Skin of body (tissue), 3 donors: ENCODE measurements at places on chromosomes 4 and X. TPM values are rescaled to one million over a fixed set of nuclear protein-coding genes. Genes with fewer than 3 reads are reported as not detected.

The P2RY4 gene
- 0.69 TPM for total RNA-seq

The TECRL gene
- 7.1 TPM for total RNA-seq

The RHOXF2 gene
- total RNA-seq = not detected

The ARMCX6 gene
- 30.0 TPM for total RNA-seq

The ZMAT1 gene
- total RNA-seq = 2.8 TPM

The PTCHD1 gene
- 0.99 TPM for total RNA-seq

The ATP11C gene
- 27.9 TPM for total RNA-seq

DNA sequence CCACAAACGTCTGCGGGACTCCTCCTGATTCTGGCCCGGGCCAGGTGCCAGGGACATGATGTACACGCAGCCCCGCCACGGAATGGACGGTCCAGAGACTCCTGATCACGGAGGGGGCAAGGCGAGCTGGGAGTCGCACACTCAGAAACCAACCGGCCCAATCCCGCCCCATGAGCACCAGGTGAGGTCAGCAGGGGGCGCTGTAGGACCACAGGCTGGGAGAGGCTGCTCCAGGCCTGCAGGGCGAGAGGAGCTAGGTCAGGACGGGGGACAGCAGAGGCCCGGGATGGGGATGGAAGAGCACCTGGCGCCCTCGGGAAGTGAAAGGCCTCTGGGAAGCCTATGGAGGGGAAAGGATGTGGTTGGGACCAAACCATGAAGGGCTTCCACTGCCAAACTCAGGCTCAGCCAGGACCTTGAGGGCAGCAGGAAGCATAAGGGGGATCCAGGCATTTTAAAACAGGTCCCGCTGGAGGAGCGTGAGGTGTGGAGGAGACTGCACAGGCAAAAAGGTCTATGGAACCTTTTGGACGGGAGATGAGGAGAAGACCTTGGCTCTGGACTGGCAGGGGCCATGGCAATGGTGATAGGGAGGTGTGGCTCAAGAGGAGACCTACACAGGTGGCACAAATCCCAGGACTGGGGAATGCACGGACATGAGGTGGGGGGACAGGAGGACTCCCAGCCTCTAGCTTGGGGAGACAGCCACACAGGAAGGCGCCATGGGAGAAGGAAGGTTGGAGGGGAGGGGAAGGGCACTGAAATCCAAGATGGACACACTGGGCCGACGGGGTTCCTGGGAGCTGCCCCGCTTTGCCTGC lies 79.2 kb downstream of the MTMR1 start:
- DNase-seq = peak; percentile 3

- DNase-seq = no peak
Observed at GRCh38 chr4:61923179-61923578, 723.1 kb downstream of the ADGRL3 start.

GRCh38 chrX:26778320-26778888 lies 562.4 kb downstream of the MAGEB5 start:
- no peak for DNase-seq

DNA sequence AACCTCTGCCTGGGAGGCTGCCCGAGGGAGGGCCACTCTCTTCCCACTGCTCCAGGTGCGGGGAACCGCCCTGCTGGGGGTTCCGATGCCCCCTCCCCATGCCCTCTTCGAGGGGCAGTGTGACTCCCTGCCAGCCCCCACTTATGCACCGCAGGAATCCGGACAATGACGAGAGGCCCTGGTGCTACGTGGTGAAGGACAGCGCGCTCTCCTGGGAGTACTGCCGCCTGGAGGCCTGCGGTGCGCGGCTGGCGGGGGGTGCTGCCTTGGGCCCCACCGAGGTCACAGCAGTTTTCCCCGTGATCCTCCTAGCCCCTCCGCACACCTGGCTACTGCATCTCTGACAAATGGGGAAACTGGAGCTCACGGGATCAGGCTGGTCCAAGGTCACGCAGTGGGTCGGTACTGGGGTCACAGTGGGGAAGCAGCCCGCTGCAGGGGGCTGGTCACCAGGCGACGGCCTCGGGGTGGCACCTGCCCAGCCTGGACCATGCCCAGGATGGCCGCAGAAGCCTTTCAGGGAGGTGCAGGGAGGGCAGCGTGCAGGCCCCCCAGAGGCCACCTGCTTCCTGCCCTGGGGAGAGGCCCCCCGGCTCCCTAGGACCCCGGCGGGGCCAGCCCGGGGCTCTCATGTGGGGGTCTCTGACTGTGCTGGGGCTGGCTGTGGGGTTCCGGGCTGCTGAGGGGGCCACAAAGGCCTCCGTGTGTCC lies 3.5 kb downstream of the HGFAC start:
- DNase-seq = no peak

GRCh38 chr4:7171191-7171900 lies 21.0 kb upstream of the SORCS2 start:
- no peak for DNase-seq

GRCh38 chrX:113075521-113075920 lies 234.9 kb upstream of the AMOT start:
- no peak for DNase-seq

DNA sequence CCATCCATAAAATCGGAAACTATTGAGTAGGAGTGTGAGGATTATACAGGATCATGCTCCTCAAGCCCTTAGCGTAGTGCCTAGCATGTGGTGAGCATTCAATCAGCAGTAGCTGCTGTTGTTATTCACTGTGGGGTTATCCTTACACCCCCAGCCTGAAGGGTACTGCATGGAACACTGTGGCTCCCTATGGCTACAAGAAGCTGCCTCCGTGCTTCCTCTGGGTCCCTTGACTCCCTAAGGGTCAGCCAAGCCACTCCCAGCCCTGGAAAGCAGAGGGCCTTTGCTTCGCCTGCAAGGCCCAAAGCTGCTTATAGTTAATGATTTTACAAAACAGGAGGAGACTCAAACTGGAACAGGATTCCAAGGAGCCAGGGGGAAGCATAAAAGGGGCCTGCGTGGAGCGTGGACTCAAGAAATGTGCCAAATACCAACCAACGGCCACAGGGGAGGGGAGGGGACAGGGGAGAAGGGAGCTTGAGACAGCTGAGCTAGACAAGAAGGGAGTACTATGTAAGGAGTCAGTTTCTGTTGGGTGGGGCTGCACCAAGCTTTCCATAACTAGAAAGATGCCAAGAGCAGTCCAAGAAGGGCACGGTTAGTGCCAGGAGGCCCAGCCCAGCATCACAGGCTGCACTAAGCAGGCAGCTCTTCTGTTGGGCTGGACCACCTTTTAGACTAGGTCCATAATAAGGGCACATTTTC lies 15.9 kb downstream of the SEPTIN6 start:
- no peak for DNase-seq

DNA sequence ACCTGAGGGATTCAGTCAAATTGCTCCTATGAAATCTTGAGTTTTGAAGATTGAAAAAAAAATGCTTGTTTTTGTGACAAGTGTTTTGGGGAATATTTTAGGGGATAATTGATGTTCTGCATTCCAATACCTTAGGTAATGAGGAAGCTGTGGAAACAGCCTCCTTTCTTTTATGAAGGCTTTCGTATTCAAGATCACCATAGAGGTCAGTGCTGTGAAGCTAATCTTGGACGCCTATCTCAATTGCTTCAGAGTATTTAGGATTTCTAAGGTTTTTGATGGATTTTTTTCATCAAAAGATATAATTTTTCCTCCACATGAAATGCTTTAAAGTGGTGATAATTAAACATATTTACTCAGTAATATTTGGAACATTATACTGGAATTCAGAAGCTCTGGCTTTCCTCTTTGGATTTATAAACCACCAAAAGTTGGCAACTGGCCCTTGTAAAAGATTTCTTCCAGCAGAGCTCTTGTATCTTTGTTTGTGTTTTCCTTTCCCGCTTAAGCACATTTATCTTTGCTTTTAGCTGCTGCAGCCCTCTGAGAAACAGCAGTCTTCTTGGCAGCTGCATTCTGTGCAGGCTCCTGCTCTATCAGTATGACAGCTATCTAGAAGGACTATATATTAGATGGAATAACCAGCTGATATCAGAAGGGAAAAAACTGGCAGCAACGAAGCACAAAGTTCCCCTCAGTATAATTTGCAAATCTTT lies 63.7 kb downstream of the HMGB2 start:
- no peak for DNase-seq

- no peak for DNase-seq
Observed at GRCh38 chr4:186445040-186445439, 110.3 kb downstream of the MTNR1A start.

DNA sequence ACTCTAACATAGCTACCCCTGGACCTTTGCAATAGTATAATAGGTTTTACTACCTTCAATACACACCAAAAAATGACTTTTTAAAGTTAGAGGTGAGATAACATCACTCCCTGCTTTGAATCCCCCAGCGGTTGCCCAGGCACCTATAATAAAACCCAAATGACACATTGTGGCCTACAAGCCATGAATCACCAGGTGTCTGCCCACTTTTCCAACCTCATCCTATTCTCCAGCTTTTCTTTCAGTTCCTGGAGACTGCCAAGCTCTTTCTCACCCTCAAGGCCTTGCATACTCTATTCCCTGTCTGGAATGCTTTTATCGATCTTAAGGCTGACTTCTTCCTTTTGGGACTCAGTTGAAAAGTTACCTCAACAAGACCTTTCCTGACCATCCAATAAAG lies 16.4 kb upstream of the PRSS48 start:
- DNase-seq = no peak

DNA sequence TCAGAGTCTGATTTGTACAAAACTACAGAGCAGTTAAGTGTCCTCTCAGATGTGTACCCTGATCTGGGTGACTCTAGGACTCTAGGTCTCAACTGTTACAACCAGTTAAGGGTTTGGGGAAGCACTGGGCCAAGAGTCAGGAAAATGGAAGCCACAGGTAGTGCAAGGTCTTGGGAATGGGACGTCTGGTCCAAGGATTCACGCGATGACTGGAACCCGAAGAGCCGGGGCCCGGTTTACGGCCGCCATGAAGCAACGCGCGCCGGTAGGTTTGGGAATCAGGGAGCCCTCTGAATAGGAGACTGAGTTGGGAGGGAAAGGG lies 321 bp upstream of the HPRT1 start:
- no peak for DNase-seq

- DNase-seq = no peak
Observed at GRCh38 chr4:10225096-10225495, 108.5 kb upstream of the WDR1 start.
